Effector memory CD4-positive, alpha-beta T cell (primary cell): ENCODE measurements at places on chromosomes 12 and 14.

- DNase-seq: no peak
These were observed 80.5 kb upstream of the PCED1B start for GRCh38 chr12:46998811-46999368.

DNA sequence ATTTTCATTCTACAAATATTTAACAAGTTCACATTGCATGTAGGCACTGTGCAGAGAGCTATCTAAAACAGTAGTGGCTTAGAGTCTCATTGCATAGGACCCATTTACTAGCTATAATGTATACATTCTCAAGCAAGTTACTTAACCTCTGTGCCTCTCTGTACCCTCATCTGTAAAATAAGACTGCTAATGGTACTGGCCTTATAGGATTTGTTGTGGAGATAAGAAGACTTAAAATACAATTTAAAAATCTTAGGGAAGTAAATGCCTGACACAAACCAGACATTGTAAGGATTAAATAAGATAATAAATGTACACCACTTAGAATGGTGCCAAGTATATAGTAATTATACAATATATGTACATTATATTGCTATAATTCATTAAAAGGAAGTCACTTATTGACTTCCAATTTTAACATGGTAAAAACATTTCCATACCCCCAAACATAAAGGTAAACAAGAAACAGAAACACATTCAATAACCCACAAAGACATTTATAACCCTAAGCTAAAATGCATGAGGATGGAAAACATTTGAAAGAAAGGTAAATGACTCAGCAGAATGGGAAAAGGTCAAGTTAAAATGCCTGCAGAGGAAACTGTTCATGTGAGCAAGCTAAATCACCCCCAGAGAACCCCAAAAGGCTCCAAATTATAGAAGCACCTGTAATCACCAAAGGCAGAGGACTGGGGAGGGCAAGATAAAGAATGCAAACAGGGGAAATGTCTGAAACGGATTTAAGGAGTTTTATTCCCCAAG, 30.8 kb downstream of the RPS6KA5 start:
- no peak for DNase-seq

DNA sequence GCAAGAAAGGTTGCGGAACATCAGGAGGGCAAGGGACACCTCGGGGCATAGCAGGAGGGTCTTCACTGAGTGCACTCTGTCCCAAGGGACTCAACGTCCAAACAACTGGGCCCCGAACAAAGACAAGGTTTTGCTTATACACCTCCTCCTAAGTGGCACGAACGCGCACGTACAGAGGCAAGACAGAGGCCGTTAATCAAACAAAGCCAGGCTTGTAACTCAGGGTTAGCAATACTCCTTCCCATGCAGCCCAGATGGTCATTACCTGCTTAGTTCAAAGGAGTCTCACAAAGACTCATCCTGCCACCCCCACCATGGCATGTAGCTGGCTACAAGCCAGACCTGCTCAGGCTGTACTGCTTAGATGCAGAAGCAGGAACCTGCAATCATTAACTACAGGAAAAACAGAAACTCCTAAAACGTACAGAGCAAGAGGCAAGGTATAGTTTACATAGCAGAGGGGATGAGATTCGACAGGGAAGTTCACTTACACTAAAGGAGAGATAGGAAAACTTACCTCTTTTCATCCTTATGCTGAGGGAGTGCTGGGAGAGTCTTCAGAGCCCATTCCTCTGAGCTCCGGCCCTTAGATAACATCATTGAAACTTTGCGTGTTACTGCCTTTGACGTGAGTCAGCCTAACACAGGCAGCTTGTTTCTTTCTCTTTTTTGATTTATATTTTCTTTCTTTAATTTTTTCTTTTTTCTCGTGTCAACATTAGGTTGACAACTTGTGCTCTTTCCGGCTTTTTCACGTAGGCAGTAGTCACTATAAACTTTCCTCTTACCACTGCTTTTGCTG, 1319.1 kb downstream of the TMEM121 start:
- DNase-seq: no peak

DNA sequence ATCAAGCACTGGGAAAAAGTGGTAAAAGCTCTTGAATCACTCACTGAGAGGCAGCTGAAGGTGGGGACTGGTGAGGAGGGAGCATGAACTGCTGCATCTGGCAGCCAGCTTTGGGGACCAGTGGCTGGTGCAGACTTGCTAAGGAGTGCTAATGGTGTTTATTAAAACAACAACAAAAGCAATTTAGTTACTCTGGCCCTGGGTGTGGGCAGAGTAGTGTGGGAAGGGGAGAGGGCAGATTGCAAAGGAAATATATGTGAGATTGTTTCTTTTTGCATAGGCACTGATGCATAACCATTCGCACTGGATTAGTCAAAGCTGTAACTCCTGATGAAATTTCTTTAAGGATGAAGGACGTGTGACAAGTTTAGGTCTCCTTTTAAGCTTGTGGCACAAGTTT, 8.1 kb downstream of the TXNRD1 start:
- no peak for DNase-seq

- no peak for DNase-seq
These were observed 4.4 kb upstream of the BTBD7 start for GRCh38 chr14:93337143-93337753.

DNA sequence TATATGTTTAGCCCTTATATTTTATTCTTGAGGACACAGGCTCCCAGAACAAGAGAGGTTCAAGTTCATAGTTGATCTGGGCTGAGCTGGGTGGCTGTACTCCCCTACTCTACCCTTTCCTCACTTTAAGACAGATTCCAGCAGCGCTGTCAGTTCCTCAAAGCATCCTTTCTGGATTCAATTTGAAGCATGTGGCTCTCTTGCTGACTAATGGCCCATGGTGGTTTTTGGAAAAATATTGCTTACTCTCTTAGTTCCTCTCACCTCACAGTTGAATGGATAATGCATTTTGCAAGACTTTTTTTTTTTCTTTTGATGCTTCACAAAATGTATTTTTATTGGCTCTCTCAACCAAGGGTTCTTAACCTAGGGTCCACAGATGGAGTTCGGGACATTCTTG, 4.1 kb downstream of the PELI2 start:
- DNase-seq: no peak

DNA sequence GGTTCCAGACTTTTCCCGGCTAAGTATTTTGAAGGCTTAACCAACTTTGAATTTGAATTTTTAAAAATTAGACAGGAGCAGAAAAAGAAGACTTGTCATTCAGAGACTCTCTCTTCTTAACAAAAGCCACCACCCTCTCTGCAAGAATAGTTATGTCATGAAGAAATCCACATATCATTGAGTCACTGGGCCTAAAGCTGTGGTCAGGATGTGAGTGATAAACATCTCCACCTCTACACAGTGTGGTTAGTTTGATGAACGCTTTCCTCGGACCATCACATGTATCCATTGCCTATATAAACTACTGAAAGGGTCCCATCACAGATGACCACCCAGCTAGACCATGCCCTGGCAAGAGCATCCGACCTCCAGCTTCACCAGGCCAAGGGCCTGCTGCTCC, 226.1 kb downstream of the KSR2 start:
- DNase-seq: no peak
